ENCODE measurements at places on chromosomes 7 and 10. TPM values are rescaled to one million over a fixed set of nuclear protein-coding genes. Genes with fewer than 3 reads are reported as not detected.

DNA sequence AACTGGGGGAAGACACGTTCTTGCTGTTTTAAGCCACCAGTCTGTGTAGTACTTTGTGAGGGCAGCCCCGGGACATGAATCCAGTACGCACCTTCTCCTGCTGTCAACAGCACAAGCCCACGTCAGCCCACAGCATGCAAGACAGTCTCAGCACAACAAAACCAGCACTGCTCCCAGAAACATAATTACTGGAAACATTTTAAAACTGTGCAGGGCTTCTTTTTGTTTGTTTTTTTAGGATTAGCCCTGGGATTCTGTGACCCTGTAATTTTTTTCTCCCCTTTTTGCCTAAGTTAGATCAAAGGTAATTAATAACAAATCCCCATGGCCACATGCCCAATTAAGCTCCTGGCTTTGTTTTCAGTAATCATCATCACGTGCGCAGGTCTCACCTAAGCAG lies 87.5 kb downstream of the VOPP1 start:
- DNase-seq, result no peak

DNA sequence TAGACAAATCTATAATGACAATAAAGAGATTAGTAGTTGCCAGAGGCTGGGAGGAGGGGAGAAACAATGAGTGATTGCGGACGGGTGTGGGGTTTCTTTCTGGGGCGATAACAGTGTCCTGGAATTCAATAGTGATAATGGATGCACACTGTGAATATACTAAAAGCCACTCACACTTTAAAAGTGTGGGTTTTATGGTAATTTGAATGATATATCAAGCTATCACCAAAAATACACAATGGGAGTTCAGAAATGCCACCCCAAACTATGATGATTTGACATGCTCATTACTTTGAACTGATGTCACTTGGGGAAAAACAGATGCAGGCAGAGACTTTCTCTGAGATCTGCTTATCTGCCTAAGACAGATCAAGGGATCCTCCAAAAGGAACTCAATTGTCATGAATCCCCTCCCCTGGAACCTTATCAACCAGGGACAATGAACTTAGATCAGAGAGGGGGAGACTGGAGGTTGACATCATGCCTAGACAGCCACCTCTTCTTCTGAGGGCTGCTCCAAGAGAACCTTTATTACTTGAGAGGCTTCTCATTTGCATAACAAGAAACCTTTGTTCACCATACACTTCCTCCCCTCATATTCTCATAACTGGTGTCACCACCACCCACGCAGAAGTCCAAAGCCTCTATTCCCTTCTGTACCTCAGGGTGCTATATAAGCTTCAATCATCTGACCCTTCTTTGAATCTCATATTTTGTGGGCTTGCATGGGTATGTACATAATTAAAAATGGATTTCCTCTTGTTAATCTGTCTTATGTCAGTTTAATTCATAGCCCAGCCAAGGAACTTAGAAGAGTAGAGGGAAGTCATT lies 14.8 kb upstream of the ZC3HAV1 start:
- no peak for DNase-seq

DNA sequence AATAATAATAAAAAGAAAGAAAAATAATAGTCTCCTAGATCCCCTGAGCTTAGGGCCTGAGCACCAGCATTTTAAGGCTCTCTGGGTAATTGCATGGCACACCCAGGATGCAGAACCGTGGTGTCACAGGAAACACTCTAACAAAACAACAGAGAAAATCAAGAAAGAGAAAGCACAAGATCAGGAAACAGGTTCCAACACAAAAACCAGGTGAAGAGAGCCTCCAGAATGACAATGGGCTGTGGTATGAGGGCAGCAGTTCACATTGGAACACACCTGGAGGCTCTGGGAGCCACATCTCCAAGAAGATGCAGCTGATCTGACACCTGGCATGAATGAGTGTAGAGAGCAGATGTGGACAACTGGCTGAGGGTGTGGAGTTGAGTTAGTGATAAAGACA lies 7.1 kb downstream of the MMRN2 start:
- DNase-seq, result no peak

- DNase-seq, result no peak
Measured at GRCh38 chr7:47428052-47428767, 153.7 kb downstream of the TNS3 start.

GRCh38 chr10:65827359-65827758 lies 1098.5 kb upstream of the LRRTM3 start:
- DNase-seq, result no peak

- DNase-seq, result no peak
Measured at GRCh38 chr10:69862882-69863530, 61.3 kb downstream of the COL13A1 start.

The STK31 gene
- total RNA-seq, result 0.46 TPM

The FKBP6 gene
- total RNA-seq, result not detected

The MKX gene
- 0.14 TPM for total RNA-seq

The VENTX gene
- total RNA-seq, result 0.54 TPM

The HOXA6 gene
- total RNA-seq, result not detected

The SEM1 gene
- total RNA-seq, result 44.8 TPM

Measured in Right ventricle myocardium inferior (tissue), 1 donor.